NCI-H1092 (cell line): ENCODE measurements at places on chromosomes 12 and 14.
A peak's percentile ranks its signal among the peaks of the same experiment; 100 is the strongest.

- no peak for DNase-seq
Observed at GRCh38 chr14:91330096-91330696, 85.7 kb upstream of the GPR68 start.

DNA sequence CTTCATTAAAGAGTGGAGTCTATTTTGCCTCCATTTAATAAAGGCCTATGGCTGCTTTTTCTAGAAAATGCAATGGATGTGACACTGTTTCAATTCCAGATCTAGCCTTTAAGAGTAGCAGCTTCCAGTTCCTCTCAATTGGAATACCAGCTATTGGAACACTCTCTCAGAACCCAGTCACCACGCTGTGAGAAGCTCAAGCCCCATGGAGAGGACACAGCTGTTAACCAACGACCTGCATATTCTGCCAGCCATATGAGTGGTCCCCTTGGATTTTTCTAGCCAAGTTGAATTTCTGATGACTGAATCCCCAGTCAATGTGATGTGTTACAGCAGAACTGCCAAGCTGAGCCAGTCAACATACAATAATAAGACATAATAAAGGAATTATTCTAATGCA is 131.8 kb downstream of the TMTC3 start:
- DNase-seq = no peak

DNA sequence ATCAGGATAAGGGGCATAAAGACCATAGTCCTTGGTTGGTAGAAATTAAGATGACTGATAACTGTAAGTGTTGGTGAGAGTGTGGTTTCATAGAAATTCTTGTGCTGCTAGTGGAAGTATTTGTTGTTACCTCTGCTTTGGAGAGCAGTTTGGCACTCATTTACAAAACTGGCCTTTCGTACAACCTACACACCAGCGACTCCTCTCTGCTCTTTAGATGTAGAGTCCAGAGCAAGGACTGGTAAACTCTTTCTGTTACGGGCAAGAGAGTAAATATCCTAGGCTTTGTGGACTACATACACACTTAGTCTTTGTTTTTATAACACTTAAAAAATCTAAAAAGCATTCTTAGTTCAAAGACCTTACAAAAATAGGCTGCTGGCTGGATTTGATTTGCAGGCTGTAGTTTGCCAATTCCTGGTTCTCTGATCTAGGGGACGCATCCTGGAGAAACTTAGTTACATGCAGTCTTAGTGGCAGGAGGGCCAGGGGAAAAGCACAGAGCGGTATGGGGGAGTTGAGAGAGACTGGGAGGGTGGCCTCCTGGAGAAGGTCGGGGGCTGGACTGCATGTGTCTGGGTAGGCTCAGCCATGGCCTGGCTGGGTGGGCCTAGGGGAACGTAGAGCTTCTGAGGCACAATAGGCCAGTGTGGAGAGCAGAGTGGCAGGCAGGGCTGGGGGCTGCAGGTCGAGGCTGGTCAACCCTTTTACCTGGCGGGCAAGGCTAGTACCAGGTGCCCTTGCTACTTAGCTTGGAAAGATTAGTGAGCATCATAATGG is 55.3 kb upstream of the AMN start:
- DNase-seq = no peak

DNA sequence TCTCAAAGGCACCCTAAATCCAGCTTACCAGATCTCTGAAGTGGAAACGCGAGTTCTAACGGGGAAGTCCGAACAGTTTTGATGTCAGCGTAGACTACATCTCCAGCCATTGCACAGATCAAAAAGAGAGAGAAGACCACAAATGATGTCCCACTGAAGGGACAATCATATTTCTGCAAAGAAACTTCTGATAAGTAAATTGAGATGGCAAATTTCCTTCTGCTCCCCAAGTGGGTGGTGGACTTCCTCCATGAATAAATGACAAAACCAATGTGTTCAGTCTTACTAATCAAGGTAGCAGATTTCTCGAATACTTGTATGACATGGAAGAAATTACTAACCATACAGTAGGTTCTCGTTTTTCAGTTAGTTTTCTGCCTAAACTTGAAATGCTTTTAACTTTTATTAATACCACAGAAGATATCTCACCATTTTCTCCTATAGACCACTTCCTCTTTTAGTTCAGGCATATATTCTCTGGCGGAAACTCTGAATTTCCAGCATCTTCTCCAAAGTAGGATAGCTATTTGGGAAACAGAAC is at the start of gene CLECL1:
TSS of gene CLECL1 (minus strand) at position 177 of the 541 bp plus-strand sequence.
- no peak for DNase-seq

- no peak for DNase-seq
Observed at GRCh38 chr12:7678744-7679143, 13.0 kb upstream of the APOBEC1 start.

DNA sequence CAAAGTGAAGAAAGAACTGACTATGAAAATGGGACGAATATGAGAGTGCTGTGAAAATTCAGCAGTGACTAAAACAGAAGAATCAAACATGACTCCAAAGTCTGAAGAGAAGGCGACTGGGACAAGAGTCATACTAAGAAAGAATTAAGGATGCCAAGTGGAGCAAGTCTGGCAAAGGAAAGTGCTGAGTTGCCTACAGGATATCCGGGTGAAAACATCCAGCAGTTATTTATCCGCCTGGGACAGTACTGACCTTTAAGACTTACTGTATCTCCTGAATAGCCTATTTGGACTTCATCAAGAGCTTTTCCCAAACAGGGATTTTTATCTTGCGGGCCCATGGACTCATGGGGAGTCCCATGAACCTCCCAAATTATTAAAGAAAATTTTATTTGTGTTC is 41.1 kb downstream of the KICS2 start:
- no peak for DNase-seq

- no peak for DNase-seq
Observed at GRCh38 chr12:132529156-132529839, 39.3 kb downstream of the FBRSL1 start.

DNA sequence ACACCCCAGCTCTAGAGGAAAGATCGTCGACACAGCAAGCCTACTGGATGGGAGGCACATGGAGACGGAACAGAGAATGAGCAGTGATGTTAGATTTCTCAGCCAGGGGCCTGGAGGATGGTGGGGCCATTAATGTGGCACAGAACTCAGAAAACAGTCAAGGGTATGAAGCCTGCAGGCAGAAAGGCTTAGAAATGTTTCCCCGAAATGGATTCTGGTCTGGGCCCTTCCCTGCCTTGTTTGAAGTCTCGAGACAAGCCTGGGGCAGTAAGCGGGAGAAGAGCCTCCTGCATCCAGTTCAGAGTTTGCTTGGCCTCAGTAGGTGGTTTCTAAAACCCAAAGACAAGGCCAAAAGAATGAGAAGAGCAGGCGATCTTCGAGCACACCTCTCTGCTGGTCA is 158.4 kb downstream of the NTF3 start:
- DNase-seq = no peak

DNA sequence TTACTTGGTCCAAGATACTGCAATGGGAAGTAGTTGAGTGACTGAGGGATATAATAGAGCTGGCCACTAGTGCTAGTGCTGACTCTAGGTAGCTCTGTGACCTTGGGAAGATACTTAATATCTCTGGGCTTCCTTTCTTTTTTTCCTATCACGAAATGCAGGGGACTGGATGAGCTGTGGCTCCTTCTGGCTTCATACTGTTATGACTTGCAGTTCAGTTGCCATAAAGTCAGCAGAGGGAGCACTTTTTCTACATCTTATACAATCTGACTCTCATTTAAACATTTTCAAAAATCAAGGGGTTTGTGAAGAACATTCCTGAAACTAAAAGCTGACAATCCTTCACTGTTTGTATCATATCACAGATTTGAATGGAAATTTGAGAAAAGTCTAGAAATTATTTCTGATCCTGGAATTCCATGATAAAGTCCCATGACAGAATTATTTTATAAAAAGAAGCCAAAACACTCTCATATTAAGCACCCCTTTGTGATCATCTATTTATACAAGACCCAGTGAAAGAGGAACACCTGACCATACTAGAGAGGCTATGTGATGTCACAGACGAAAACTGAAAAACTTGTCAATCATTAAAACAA is 5.3 kb downstream of the BHLHE41 start:
- no peak for DNase-seq

DNA sequence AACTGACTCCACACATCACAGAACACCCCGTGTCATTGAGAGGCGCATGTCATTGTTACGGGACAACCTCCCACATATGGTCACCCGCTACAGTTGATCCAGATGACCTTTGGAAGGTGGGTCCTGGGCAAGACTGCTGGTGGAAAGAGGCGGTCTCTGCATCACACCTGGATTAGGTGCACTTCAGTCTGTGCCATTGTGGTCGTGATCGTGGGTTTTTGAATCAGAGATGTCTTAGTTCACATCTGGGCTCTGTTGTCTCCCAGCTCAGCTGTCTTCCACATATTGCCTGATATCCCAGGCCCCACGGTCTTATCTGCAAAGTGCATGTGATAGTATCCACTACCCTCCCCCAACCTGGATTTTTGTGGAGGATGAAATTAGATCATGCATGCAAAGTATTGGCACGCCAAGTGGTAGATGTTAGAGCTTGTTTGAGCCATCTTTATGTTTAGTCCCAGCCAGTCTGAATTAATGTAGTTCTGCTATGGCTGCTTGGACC is 208.7 kb upstream of the FOXN3 start:
- DNase-seq = no peak

DNA sequence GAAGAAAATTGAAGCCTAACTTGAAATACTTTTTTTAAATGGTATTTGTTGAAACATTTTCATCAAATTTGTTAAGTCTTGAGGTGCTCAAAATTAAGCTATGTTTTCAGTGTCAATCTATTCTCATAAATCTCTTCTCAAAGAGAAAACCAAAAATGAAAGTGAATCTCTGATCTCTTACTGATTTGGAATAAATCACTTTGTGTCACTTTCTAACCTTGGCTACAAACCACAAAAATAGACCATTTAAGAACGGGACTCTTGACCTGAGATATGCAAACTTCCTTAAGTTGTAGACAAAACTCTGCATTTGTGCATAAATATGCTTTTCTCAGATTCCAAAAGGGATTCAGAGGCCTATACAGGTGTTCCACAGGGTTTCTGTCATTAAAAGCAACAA is 192.9 kb downstream of the SEC23A start:
- DNase-seq = no peak

DNA sequence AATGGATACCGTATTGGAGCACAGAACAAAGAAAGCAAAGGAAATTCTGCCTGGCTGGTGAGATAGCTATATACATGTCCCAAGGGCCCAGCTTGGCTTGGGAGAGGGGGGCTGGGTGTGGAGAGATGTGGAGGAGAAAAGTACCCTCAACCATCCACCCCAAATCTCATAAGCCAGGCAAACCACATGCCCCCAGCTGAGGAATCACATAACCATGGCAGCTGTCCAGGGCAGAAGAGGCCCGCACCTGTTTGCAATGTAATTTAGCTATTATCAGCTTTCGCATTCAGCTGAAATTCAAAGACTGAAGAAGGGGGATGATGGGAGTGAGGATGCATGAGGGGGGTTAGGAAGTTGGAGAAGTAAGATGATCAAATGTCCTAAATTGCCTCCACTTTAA is 196.1 kb downstream of the TBX5 start:
- peak; percentile 66 for DNase-seq

GRCh38 chr12:103247531-103247930 is 248.2 kb downstream of the C12orf42 start:
- DNase-seq = no peak

DNA sequence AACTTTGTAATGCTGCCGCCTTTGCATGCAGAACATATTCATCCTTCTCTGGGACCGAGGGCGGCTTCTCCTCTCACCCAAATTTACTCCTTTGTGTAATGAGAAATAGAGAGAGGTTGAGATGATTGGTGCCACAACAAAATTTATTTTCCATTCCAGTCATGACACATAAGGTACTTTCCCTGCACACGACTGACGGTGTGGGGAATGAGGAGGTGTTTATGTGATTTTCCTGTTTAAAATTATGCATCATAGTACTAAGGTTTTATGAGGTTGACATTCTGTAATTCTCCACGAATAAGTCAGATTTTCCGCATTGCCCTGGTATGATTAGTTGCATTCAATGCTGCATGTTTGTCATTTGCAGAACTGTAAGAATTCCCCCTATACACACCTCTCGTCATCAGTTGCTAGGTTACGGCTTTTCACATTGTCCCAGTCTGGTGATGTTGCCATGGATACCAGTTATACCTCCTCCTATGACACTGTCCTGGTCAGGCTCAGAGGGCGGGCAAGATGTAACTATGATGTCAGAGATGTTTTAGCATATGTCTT is 23.1 kb downstream of the BICDL1 start:
- DNase-seq = no peak

DNA sequence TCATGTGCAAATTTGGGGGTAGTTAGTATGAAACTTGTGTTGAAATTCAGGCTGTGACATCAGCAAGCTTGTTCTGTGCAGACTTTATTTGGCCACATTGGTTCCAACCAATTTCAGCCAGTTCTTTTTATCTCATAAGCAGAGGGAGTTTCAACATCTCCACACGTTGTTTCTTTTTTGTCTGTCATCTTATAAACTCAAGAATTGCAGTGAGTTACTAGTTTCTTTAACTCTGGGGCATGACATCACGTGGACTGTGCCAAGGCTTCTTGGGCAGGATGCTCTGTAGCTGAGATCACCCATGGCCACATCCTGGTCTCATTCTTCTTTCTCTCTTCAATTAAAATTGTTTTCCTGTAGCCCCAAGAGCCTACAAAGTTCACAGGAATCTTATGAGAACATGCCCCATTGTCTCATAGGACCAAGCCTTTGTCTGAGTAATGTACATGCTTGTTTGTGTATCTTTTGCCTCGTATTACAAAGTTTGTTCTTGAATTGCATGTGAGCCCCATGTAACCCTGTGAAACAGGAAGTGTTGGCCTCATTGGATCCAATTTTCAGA is 982.0 kb upstream of the TMEM132C start:
- no peak for DNase-seq

GRCh38 chr12:108950991-108951739 is 69.7 kb downstream of the SVOP start:
- peak; percentile 29 for DNase-seq

DNA sequence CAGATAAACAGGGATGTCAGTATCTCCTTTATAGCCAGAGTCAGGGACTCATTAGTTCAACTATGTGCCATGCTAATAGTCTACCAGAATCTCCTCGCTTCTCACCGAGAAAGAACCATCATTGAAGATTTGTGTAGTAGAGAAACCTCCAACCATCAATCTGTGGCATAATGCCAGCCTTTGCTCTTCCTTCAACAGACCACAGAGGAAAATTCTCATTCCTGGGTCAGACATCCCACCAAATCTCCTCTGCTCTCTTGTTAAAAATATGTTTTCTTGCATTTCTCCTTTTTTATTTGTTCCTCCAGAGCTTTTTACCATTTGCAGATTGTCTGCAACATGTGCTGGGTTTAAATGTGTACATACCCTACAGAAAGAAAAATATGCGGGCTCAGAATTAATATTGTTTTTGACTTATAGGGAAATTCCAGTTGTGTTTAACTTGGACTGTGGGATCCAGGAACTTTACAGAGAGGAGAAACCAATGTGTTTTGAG is 64.9 kb downstream of the LLPH start:
- DNase-seq = no peak

- no peak for DNase-seq
Observed at GRCh38 chr14:32021341-32021740, 55.8 kb upstream of the ARHGAP5 start.

- no peak for DNase-seq
Observed at GRCh38 chr12:78308701-78309100, 478.0 kb downstream of the NAV3 start.
